Psoas muscle (tissue), 8 donors: ENCODE measurements at places on chromosomes 7 and 10.

- DNase-seq = peak; percentile 31
These were observed 7.0 kb downstream of the GET4 start for GRCh38 chr7:883055-884021.

- no peak for DNase-seq
These were observed 148.1 kb downstream of the ITGA8 start for GRCh38 chr10:15571575-15571974.

DNA sequence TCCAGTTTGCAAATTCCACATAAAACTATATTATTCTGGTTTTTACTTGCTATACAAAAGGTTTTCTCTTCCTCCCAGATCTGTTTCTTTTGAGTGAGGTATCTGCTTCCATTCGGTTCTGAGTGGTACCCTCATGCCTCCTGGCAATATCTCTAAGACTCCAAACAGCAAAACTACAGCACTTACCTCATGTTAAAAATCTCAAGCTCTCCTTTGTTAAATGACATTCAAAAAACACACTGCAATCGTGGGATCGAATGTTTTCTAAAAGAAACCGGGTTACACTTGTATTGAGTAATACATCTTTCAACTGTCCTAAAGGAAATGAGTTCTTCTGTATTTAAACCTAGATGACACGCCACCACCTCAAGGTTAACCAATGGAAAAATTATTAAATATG is 11.1 kb downstream of the YWHAG start:
- DNase-seq = no peak

DNA sequence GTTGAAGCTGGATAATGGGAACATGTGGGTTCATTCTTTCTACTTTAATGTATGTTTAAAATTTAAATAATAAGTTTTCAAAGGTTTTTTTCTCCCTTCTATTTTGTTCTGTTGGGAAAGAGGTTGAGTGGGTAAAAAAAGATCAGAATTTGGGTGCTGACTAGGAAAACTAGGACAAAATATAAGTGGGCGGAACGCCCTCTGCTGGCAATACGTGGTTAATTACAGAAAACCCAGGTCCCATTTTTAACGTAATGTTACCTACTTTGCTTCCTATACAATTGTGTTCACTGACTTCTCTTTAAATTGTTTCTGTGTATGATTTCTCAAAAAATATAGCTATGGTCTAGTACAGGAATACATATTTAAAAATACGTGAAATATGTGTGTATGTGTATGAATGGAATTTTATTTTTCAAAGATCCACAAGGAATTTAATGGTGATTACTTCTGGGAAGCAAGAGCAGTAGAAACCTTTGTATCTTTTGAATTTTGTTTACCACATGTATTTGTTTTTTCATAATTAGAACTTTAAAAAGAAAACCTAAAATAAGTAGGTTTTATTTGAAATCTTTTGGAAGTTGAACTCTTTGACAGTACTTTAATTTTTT is 8.7 kb downstream of the ECD start:
- peak; percentile 29 for DNase-seq

DNA sequence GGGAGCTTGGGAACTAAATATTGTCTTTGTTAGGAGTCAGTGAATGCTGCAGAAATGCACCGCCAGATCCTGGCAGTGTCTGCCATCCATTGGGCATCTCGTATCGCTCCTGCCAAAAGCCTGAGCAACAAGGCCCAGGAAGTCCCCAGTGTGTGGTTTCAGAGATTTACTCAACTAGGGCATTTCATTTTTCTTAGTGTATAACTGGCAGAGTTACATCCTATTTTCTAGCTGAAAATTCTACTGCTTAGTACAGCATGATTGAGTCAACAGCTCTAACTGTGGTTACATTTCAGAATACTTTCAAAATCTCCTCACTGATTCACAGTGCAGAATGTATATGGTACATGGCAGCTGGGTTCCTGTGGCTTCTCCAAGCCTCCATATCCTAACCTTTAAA is 95.8 kb upstream of the CREB5 start:
- no peak for DNase-seq

DNA sequence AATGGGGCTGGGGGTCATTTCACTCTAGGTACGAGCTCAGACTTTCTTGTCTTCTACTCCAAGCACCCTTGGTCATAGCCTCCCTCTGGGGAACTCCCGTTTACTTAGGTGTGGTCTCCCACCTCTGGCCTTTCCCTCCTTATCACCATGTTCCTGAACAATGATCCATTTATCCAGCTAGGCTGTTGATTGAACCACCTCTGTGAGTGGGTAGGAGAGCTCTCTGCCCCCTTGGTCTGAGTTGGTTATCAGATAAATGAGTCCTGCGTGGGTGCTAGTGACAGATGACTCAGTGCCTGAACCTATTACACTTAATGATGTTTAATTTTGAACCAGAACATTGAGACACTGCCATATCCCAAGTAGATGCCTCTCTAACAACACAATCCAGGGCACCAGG is 9.4 kb downstream of the BLNK start:
- DNase-seq = no peak
